ENCODE measurements at places on chromosomes 6 and 20.
A peak's percentile ranks its signal among the peaks of the same experiment; 100 is the strongest.

- no peak overlapping the region for H3K4me3 ChIP-seq
- DNase-seq = no peak
- peaks cover 7% of the 10 kb centered on the region for H3K27me3 ChIP-seq
- H3K36me3 ChIP-seq = no peaks in the 10 kb centered on the region
- no peak overlapping the region for H3K27ac ChIP-seq
Measured at GRCh38 chr6:132100388-132100990, 149.3 kb upstream of the CCN2 start.

- H3K27me3 ChIP-seq = no peaks in the 10 kb centered on the region
- no peak for DNase-seq
- H3K36me3 ChIP-seq = no peaks in the 10 kb centered on the region
- H3K27ac ChIP-seq = no peak overlapping the region
- H3K4me1 ChIP-seq = no peaks in the 10 kb centered on the region
- no peak overlapping the region for H3K4me3 ChIP-seq
Measured at GRCh38 chr6:67265996-67266921, 1368.8 kb upstream of the ADGRB3 start.

- no peaks in the 10 kb centered on the region for H3K27me3 ChIP-seq
- H3K36me3 ChIP-seq = no peaks in the 10 kb centered on the region
Measured at GRCh38 chr20:57656821-57657534, 36.8 kb upstream of the ZBP1 start.

GRCh38 chr20:50271176-50271575 is 80.5 kb downstream of the CEBPB start:
- H3K4me1 ChIP-seq = no peaks in the 10 kb centered on the region
- H3K36me3 ChIP-seq = no peaks in the 10 kb centered on the region
- no peak overlapping the region for H3K4me3 ChIP-seq
- DNase-seq = no peak

DNA sequence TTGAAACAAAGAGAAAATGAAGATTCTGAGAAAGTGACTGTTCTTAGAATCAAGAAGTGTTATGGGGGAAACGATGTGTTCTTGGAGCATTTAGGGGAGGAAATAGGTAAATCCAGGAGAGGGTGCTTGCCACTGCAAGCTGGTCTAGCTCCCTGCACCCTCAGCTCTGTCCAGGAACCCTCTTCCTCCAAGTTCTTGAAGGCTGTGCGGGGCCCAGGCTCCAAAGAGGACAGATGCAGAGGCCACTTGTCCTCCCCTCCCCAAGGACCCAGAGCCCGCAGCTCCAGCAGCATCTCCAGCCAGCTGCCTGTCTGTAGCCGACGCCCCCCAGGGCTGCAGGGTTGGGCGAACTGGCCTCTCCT is 87.9 kb downstream of the CDC5L start:
- H3K4me3 ChIP-seq = no peak overlapping the region
- no peaks in the 10 kb centered on the region for H3K27me3 ChIP-seq
- H3K4me1 ChIP-seq = no peaks in the 10 kb centered on the region
- H3K27ac ChIP-seq = no peak overlapping the region
- no peak for DNase-seq

DNA sequence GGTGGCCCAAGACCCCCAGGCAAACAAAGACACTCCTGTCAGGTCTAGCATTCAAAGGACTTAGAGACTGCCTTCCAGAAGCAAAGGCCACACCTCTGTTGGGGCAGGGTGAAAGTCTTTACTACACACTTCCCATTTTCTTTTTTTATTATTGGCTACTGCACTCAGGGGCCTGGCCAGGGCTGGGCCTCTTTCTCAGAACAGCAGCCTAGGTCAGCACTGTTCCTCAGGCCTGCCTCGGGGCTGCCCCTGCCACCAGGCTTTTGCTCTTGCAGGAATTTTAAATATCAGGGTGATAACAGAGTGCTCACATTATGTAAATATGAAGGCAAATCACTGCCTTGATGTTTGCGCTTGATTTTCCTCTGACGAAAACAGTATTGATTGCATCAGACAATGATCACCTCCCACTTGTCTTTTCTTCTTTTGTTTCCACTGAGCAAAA is 18.5 kb downstream of the GSTA4 start:
- H3K27me3 ChIP-seq = peaks cover 10% of the 10 kb centered on the region
- no peak overlapping the region for H3K27ac ChIP-seq
- DNase-seq = no peak
- no peaks in the 10 kb centered on the region for H3K4me1 ChIP-seq
- H3K4me3 ChIP-seq = no peak overlapping the region

DNA sequence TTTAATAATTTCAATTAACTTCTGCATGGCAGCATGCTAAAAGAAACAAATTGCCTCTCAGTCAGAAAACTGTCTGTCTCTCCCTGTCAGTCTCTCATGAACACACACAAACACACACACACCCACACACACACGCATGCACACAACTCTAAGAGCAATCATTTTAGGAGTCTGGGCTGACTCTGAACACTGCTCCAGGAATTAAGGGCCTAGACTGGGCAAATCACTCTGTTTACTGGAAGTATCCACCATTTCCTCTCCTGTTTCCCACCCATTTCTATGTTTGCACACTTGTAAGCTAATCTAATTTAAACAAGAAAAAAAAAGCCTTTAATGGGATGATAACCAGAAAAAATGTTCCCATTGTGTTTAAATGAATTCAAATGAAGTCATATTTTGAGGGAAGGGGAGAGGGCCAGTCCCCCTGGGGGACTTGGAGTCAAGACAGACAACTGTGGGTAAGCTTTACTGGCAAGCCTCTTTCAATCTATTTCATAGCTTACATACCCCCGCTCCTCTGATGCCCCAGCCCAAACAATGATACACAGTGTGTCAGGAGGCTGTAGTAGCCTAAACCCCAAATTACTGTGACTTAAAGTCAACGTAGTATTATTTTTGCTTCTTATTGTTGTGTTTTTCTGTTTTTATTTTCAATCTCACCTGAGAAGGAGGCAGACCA is 447.8 kb upstream of the FLRT3 start:
- H3K4me1 ChIP-seq = no peaks in the 10 kb centered on the region
- H3K27me3 ChIP-seq = no peaks in the 10 kb centered on the region
- H3K36me3 ChIP-seq = no peaks in the 10 kb centered on the region
- no peak for DNase-seq
- no peak overlapping the region for H3K27ac ChIP-seq

- no peaks in the 10 kb centered on the region for H3K27me3 ChIP-seq
- H3K27ac ChIP-seq = no peak overlapping the region
- DNase-seq = no peak
- H3K4me3 ChIP-seq = no peak overlapping the region
- H3K36me3 ChIP-seq = peaks cover 40% of the 10 kb centered on the region
Measured at GRCh38 chr6:18405477-18406293, 18.5 kb downstream of the RNF144B start.

GRCh38 chr6:133764008-133764753 is 124.7 kb upstream of the TCF21 start:
- no peak overlapping the region for H3K27ac ChIP-seq
- no peaks in the 10 kb centered on the region for H3K4me1 ChIP-seq
- peaks cover 17% of the 10 kb centered on the region for H3K27me3 ChIP-seq
- DNase-seq = no peak

- no peaks in the 10 kb centered on the region for H3K36me3 ChIP-seq
- H3K27ac ChIP-seq = no peak overlapping the region
- H3K4me3 ChIP-seq = no peak overlapping the region
- no peak for DNase-seq
- H3K27me3 ChIP-seq = peaks cover 9% of the 10 kb centered on the region
Measured at GRCh38 chr6:151488226-151488625, 5.6 kb upstream of the CCDC170 start.

DNA sequence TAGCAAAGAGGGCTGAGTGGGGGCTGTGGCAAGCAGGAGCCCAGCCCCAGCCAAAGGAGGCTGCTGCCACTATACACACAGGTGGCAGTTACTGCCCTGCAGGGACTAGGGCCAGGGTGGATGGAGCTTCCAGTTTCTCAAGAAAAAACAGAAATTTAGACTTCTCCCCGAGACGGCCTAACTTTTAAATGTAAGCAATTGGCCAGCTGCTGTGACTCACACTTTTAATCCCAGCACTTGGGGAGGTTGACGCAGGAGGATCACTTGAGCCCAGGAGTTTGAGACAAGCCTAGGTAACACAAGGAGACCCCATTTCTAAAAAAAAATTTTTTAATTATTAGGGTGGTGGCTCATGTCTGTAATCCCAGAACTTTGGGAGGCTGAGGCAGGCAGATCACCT is 98.2 kb upstream of the NFATC2 start:
- H3K4me1 ChIP-seq = no peaks in the 10 kb centered on the region
- no peak for DNase-seq
- H3K27me3 ChIP-seq = no peaks in the 10 kb centered on the region
- H3K27ac ChIP-seq = no peak overlapping the region
- no peak overlapping the region for H3K4me3 ChIP-seq

- peak overlapping the region; percentile 98 for H3K27ac ChIP-seq
- peaks cover 48% of the 10 kb centered on the region for H3K4me1 ChIP-seq
- no peak for DNase-seq
- no peaks in the 10 kb centered on the region for H3K27me3 ChIP-seq
- peaks cover 3% of the 10 kb centered on the region for H3K36me3 ChIP-seq
- peak overlapping the region; percentile 88 for H3K4me3 ChIP-seq
Measured at GRCh38 chr20:41135888-41136679, 1.3 kb upstream of the PLCG1 start.

- no peaks in the 10 kb centered on the region for H3K27me3 ChIP-seq
- H3K36me3 ChIP-seq = peaks cover 4% of the 10 kb centered on the region
- H3K4me1 ChIP-seq = peaks cover 17% of the 10 kb centered on the region
- no peak overlapping the region for H3K4me3 ChIP-seq
- H3K27ac ChIP-seq = no peak overlapping the region
Measured at GRCh38 chr6:42841844-42842584, 37.4 kb upstream of the RPL7L1 start.

- peaks cover 8% of the 10 kb centered on the region for H3K4me1 ChIP-seq
- peaks cover 9% of the 10 kb centered on the region for H3K27me3 ChIP-seq
- H3K4me3 ChIP-seq = no peak overlapping the region
- DNase-seq = no peak
- no peak overlapping the region for H3K27ac ChIP-seq
Measured at GRCh38 chr6:44651604-44652003, 264.1 kb downstream of the CDC5L start.

DNA sequence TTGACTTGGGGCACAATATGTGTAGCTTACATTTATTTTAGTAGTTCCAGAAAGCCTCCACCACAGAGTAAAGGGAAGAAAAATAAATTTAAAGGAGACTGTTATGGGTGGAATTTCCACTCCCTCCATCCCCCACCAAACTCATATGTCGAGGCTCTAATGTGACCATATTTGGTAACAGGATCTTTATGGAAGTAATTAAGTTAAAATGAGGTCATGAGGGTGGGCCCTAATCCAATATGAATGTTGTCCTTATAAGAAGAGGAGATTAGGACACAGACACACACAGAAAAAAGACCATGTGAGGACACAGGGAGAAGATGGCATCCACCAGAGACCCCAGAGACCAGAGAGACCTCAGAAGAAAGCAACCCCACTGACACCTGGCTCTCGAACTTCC is 189.7 kb downstream of the EDN1 start:
- no peak overlapping the region for H3K27ac ChIP-seq
- peaks cover 8% of the 10 kb centered on the region for H3K4me1 ChIP-seq
- no peak overlapping the region for H3K4me3 ChIP-seq
- H3K36me3 ChIP-seq = no peaks in the 10 kb centered on the region
- no peak for DNase-seq

GRCh38 chr6:111657146-111657545 is 51.5 kb upstream of the TRAF3IP2 start:
- H3K4me3 ChIP-seq = no peak overlapping the region
- no peaks in the 10 kb centered on the region for H3K27me3 ChIP-seq
- H3K4me1 ChIP-seq = peaks cover 2% of the 10 kb centered on the region
- DNase-seq = no peak

DNA sequence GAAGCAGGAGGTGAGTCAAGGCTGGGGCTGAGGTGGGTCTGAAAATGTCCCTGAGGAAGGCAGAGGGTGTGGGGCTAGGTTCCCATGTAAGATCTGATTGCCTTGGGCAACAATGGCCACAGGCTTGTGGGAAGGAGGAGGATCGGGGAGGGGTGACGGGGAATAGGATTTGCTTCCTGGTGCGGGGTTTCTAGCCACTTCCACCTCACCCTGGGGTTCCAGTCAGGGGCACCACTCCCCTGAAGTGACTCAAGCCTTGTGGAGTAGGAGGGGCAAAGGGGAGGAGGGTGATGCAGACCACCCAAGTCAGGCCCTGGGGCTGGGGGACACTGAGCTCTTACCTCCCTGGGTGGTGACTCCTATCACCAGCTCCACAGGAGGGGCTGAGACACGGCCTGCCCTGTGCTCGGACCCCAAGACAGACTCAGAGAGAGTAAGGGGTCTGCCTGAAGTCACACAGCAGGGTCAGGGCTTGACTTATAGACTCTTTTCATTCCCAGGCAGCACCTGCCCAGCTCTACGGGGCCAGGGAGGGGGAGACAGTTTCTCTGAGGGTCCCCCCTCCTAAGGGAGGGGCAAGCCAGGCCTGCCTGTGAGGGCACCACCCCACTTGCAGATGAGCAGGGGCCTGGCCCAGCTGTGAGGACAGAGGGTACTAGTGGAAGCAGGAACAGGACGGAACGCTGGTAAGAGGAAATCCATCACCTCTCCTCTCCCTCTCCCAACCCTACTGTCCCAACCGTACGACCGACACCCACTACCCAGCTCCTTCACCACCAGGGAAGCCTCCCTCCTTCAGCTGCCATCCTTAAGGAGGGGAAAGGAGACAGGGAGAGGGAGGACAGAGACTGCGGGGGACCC is 12.4 kb upstream of the SPDEF start:
- peaks cover 7% of the 10 kb centered on the region for H3K27me3 ChIP-seq
- H3K4me3 ChIP-seq = no peak overlapping the region
- no peaks in the 10 kb centered on the region for H3K4me1 ChIP-seq
- H3K36me3 ChIP-seq = no peaks in the 10 kb centered on the region
